ENCODE measurements at places on chromosomes 11 and 22.

DNA sequence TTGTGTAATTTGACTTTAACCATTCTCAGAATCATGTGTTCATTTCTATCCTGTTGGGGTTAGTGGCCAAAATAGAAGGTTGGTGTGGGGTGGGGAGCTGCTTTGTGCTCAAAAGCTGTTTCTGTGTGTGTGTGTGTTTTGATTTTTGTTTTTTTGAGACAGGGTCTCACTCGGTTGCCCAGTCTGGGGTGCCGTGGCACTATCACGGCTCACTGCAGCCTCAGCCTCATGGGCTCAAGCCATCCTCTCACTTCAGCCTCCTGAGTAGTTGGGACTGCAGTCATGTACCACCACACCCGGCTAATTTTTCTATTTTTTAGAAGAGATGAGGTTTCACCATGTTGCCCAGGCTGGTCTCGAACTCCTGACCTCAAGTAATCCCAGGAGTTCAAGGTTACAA lies 18.1 kb upstream of the AIFM3 start:
- DNase-seq = no peak

GRCh38 chr22:23796461-23796860 lies 9.7 kb downstream of the SMARCB1 start:
- no peak for DNase-seq

- no peak for DNase-seq
These were observed 38.4 kb downstream of the MOB2 start for GRCh38 chr11:1447845-1448825.

DNA sequence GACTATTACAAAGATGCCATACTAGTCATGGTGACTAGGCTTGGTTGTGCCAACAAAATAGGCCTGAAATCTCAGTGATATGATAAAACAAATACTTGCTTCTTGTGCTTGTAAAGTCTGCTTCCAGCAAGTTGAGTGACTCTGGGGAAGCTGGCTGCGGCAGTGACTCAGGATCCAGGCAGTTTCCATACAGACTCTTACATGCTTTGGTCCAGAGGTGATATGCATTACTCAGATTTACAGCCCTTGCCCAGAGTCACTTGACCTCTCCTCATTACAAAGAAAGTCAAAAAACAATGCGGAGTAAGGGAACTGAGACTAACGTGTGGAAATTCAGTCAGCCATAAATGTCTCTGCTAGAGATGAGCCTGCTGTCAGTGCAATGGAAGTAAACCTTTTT lies 387.5 kb downstream of the KCNA4 start:
- no peak for DNase-seq

GRCh38 chr11:18307461-18308139 lies 14.3 kb downstream of the HPS5 start:
- no peak for DNase-seq

DNA sequence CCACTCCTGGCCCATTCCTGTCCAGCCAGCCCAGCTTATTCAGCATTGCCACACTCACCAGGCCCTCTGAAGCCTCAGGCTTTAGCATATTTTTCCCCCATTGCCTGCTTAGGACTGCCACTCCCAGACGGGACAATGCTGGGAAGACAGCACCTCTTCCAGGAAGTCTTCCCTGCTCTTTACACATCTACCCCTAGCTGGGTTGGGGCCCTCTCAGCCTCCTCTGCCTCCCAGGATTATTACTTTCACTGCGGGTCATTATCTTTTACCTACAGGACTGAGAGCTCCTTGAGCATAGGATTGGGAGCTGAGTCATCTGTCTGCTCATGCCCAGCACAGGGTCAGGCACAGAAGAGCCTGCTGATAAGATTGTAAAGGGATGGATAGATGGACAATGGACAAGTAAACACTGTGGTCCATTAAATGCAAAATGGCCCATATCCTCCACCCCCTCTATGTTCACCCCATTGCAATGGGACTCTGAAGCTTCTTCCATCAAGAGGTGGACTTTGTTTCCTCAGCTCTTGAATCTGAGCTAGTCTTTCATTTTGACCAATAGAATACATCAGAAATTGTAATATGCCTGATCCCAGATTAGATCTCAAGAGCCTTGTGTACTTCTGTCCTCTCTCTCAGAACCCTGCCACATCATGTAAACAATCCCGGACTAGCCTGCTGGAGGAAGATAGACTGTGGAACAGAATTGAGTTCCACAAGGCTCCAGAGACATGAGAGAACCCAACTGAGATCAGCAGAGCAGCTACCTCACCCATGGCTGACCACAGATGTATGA lies 32.0 kb upstream of the LRRC32 start:
- DNase-seq = no peak

- no peak for DNase-seq
These were observed 122.1 kb downstream of the TRIM44 start for GRCh38 chr11:35784699-35785098.

DNA sequence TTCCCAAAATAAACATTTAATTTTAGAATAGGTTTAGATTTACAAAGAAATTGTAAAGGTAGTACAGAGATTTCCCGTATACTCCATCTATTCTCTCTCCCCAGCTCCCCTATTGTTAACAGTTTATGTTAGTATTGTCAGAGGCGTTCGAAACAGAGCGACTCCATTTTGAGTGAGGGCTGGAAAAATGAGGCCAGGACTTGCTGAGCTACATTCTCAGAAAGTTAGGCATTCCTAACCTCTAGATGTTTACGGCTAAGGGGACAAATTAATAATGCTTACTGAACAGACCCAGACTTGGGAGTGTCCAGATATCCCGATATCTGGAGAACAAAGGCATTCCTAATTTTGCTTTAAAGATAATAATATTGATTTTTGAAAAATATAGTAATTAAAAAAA lies 12.4 kb upstream of the NUP160 start:
- no peak for DNase-seq

- no peak for DNase-seq
These were observed 11.0 kb downstream of the SMTN start for GRCh38 chr22:31092161-31092560.

GRCh38 chr11:125167954-125168835 lies 3.6 kb downstream of the PKNOX2 start:
- DNase-seq = no peak

GRCh38 chr22:38282397-38282796 lies 9.6 kb upstream of the TMEM184B start:
- DNase-seq = no peak

- DNase-seq = no peak
These were observed 118.8 kb upstream of the VPREB1 start for GRCh38 chr22:22125579-22126468.

DNA sequence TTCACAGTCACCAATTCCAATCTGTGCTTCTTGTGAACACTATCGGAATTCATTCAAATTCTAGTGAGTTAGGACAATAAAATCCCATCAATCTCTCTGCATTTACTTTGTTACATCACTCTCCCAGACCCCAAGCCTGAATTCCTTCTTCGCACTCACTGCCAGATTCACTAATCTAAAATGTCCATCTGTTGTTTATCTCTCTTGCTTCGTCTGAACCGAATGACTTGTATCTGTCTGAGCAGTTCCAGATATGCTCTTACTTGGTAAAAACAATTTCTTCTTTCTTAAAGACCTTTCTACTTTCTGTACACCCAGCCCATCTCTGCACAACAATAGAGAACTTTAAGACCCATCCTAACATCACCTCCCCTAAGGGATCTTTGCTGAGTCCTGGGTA lies 7.0 kb downstream of the MMP10 start:
- no peak for DNase-seq

DNA sequence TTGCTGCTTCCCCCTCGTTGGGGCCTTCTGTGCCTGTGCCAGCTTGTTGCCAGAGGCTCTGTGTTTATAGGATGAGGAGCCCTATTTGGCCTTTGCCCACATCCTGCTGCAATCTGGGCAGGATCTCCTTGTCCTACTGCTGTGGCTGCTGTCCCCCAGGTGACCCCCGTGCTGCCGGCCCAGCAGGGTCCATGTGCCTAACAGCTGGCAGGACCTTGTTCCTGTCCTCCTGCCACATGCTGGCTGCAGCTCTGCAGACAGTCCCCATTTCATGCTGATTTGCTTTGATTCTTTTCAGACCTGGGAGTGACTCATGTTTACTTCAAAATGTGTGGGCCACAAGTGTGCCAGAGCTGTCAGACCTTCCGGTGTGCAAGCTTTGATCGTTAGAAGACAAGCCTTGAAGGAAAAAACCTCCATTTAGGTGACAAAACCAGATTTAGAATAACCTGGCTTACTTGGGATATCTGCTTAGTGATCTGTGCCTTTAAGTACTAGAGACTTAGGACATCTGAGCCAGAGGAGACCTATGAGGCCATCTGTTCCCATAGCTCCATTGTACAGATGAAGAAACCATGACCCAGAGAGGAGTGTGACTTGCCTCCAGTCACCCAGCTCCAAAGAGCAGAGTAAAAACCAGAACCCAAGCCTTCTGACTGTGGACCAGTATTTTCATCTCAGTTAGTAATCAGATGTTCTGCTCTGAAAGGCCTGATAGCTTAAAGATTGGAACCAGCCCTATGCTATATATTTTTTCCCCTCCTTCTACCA lies 11.1 kb downstream of the NAV2 start:
- DNase-seq = peak; percentile 6

DNA sequence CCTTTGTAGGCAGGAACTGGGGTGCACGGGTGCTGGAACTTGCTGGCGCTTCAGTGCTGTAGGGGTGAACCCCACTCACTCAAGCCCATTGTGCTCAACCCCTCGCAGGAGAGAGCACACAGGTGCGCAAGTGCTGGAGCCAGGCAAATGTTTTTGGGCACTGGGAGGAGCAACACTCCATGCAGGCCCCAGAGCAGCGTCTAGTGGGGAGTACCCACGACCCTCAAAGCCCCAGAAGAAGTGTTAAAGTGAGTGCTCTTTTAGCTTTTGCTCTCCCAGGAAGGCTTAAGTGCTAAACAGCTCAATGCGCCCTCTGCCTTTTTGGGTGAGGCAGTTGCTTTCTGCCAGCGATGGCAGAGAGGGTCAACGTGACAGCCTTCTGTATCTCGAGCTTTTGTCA lies 282.2 kb upstream of the ARHGAP42 start:
- no peak for DNase-seq

- no peak for DNase-seq
These were observed 112.1 kb upstream of the ZC3H12C start for GRCh38 chr11:109981031-109981636.

Data from activated naive CD4-positive, alpha-beta T cell (primary cell).